ENCODE measurements at places on chromosomes 3 and 15. TPM values are rescaled to one million over a fixed set of nuclear protein-coding genes. Genes with fewer than 3 reads are reported as not detected.

TRANK1 gene
- 1.2 TPM for total RNA-seq

HHATL gene
- total RNA-seq, result not detected

IGF2BP2 gene
- 14.0 TPM for total RNA-seq

SMCO1 gene
- total RNA-seq, result not detected

MELTF gene
- total RNA-seq, result 63.0 TPM

GADL1 gene
- total RNA-seq, result not detected

SEMA3F gene
- total RNA-seq, result 18.7 TPM

CPNE4 gene
- 6.8 TPM for total RNA-seq

ARID3B gene
- total RNA-seq, result 3.3 TPM

HESX1 gene
- total RNA-seq, result 0.27 TPM

TAGLN3 gene
- total RNA-seq, result not detected

TOP2B gene
- 55.5 TPM for total RNA-seq

SLC28A1 gene
- total RNA-seq, result 0.03 TPM

GABRB3 gene
- 74.5 TPM for total RNA-seq

GOLGA8R gene
- total RNA-seq, result 0.16 TPM

CALML4 gene
- total RNA-seq, result 7.2 TPM

ZNF662 gene
- total RNA-seq, result not detected

IL16 gene
- total RNA-seq, result not detected

SORD gene
- total RNA-seq, result 37.1 TPM

CHRM5 gene
- 0.02 TPM for total RNA-seq

VILL gene
- total RNA-seq, result 0.21 TPM

GAP43 gene
- total RNA-seq, result 0.15 TPM

PEAK1 gene
- 5.0 TPM for total RNA-seq

MST1R gene
- 7.5 TPM for total RNA-seq

CRTAP gene
- total RNA-seq, result 293 TPM

GCNT3 gene
- 123 TPM for total RNA-seq

SPESP1 gene
- total RNA-seq, result not detected

GOLGA6B gene
- 0.06 TPM for total RNA-seq

STXBP5L gene
- not detected for total RNA-seq

MYZAP gene
- total RNA-seq, result 1.3 TPM

SNUPN gene
- total RNA-seq, result 30.5 TPM

CYP19A1 gene
- 0.22 TPM for total RNA-seq

CPNE9 gene
- 0.30 TPM for total RNA-seq

ALDH1A3 gene
- total RNA-seq, result 14.5 TPM

NXPE3 gene
- 23.1 TPM for total RNA-seq

KBTBD8 gene
- 0.73 TPM for total RNA-seq

PSMD2 gene
- 288 TPM for total RNA-seq

P2RY13 gene
- total RNA-seq, result not detected

CDHR4 gene
- 0.17 TPM for total RNA-seq

ACSBG1 gene
- 0.15 TPM for total RNA-seq

CLDN1 gene
- 19.6 TPM for total RNA-seq

HYAL1 gene
- total RNA-seq, result 0.43 TPM

PPP1R14D gene
- not detected for total RNA-seq

PLA1A gene
- total RNA-seq, result 0.25 TPM

MKRN2 gene
- total RNA-seq, result 26.1 TPM

CHRNB4 gene
- total RNA-seq, result 1.4 TPM

GOLGA6C gene
- not detected for total RNA-seq

IQCH gene
- 1.4 TPM for total RNA-seq

GRIP2 gene
- 1.2 TPM for total RNA-seq

PLA2G4D gene
- not detected for total RNA-seq
